Naive thymus-derived CD8-positive, alpha-beta T cell (primary cell): ENCODE measurements at places on chromosomes 5 and 9. TPM values are rescaled to one million over a fixed set of nuclear protein-coding genes. Genes with fewer than 3 reads are reported as not detected.

DNA sequence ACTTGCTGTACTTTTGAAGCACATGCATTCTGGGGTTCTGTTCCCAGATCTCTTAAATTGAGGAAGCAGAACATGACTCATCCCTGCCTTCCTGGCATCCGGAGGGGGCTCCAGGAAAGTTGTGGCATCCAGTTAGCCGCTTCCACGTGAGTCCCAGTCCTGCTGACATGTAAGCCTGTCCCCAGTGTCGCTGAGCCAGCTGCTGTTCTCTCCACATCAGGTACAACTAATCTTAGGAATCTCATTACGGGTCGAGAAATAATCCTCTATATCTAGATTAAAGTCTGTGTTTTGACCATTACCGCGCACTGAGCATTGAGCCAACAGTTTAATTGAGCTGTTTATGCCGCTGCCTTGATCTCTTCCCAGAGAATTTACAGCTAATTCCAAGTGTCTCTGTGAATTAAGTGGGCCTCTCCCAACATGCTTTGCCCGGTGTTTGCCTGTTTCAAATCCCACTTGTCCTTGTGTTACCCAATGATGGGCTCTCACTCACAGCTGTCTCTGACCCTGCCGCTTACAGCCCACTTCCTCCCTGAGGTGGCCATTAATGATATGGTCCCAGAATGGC, 10.5 kb upstream of the SHB start:
- no peak for DNase-seq
- no peak overlapping the region for H3K4me3 ChIP-seq
- H3K4me1 ChIP-seq, result no peaks in the 10 kb centered on the region
- peaks cover 22% of the 10 kb centered on the region for H3K27me3 ChIP-seq
- no peaks in the 10 kb centered on the region for H3K36me3 ChIP-seq

- H3K4me3 ChIP-seq, result no peak overlapping the region
- H3K27me3 ChIP-seq, result peaks cover 39% of the 10 kb centered on the region
- no peak for DNase-seq
- H3K36me3 ChIP-seq, result no peaks in the 10 kb centered on the region
- H3K27ac ChIP-seq, result no peak overlapping the region
Measured at GRCh38 chr5:142221091-142221860, 103.5 kb downstream of the SPRY4 start.

GRCh38 chr9:73715591-73715990, 563.9 kb downstream of the ANXA1 start:
- H3K27me3 ChIP-seq, result no peaks in the 10 kb centered on the region
- H3K4me3 ChIP-seq, result no peak overlapping the region
- H3K27ac ChIP-seq, result no peak overlapping the region
- no peaks in the 10 kb centered on the region for H3K36me3 ChIP-seq
- no peaks in the 10 kb centered on the region for H3K4me1 ChIP-seq

GRCh38 chr9:118455259-118455658, 751.1 kb downstream of the TLR4 start:
- no peaks in the 10 kb centered on the region for H3K27me3 ChIP-seq
- H3K4me3 ChIP-seq, result no peak overlapping the region
- H3K4me1 ChIP-seq, result no peaks in the 10 kb centered on the region
- no peak for DNase-seq
- no peaks in the 10 kb centered on the region for H3K36me3 ChIP-seq
- H3K27ac ChIP-seq, result no peak overlapping the region

DNA sequence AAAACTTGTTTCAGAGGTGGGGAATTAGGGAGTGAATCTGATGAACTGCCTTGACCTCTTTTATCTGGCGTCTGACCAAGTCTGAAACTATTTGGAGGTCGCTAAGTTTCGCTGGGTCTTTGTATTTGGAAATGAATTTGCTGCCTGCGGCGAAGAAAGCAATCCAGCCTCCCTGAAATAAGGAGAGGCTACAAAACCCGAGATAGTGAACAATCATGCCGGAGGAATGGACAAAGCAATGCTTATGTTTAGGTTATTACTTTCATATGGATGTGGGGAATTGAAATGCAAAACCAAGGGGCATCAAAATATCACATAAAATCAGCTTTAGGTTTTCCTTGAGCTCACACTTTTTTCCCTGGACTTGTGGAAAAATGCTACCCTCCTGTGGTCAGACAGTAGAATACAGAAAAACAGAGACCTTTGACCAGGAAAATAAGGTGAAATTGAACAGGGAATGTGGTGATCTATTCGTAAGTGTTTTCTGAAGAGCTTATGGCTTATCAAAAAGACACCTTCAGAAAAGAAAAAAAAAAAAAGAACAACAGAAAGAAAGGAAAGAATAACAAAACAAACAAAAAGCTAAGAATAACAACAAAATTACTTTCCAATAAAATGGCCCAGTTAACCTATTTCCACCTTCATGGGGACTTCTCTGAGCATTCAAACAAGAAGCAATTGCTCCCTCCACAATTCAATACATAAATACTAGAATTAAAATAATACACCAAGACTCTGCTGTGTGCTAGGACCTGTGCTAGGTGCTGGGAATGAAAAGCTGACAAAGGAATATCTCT, 68.6 kb upstream of the DPYSL3 start:
- H3K4me3 ChIP-seq, result no peak overlapping the region
- H3K4me1 ChIP-seq, result no peaks in the 10 kb centered on the region
- peaks cover 5% of the 10 kb centered on the region for H3K36me3 ChIP-seq

DNA sequence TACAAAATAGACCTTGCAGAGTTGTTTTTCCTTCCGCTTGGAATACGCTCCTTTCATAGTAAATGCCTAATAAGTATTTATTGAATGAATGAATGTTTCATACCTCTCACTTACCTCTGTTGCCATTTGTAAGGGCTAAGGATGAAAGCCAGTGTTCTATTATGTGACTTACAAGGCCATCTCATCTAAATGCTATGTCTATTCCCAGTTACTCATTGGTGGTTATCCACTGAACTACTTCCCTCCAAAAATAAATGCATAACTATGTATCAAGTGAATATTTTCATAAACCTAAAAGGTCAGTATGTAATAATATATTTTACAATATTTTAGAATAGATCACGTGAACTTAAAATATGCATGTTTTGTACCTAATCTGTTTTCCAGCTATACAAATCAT, 670.5 kb upstream of the RGMB start:
- H3K27me3 ChIP-seq, result peaks cover 2% of the 10 kb centered on the region
- H3K36me3 ChIP-seq, result no peaks in the 10 kb centered on the region
- no peaks in the 10 kb centered on the region for H3K4me1 ChIP-seq
- no peak overlapping the region for H3K4me3 ChIP-seq
- DNase-seq, result no peak
- H3K27ac ChIP-seq, result no peak overlapping the region

DNA sequence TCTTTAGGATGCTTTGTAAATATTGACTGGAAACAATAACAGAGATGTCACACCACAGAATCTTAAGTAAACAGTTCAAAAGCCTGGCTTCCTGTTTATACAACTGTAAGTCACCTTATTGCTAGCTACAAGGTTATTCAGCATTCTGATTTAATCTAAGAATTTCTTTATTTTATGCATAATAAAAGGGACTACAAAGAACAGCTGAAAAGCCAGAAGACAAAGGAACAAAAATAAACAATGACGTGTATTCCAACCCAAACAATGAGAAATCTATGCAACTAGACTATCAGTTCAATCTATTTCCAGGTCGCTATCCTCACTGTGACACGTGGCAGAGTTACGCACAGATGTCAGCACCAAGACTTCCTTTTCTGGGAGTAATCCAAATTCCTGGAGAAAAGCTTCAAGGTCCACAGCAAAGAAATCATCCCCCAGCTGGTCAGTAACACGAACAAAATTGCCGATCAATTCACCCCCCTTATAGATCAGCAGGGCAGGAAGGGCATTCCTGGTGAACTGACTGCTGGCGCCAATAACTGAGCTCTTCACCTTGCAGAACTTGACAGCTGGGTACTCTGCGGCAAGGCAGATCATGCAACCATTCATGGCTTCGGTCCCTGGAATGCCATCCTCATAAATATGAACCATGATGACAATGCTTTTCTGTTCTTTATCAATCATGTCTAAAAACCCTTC, 8.4 kb downstream of the PDCL start:
- H3K36me3 ChIP-seq, result no peaks in the 10 kb centered on the region
- no peak for DNase-seq
- H3K4me3 ChIP-seq, result no peak overlapping the region
- peaks cover 63% of the 10 kb centered on the region for H3K4me1 ChIP-seq
- H3K27ac ChIP-seq, result peak overlapping the region; percentile 45

- no peaks in the 10 kb centered on the region for H3K27me3 ChIP-seq
- H3K27ac ChIP-seq, result no peak overlapping the region
- H3K36me3 ChIP-seq, result peaks cover 28% of the 10 kb centered on the region
Measured at GRCh38 chr5:64838803-64839202, 70.1 kb downstream of the CWC27 start.

- H3K27me3 ChIP-seq, result peaks cover 4% of the 10 kb centered on the region
- no peaks in the 10 kb centered on the region for H3K4me1 ChIP-seq
- H3K27ac ChIP-seq, result no peak overlapping the region
- no peak for DNase-seq
Measured at GRCh38 chr5:33633699-33634098, 192.9 kb downstream of the TARS1 start.

GRCh38 chr9:99299211-99300102, 77.4 kb downstream of the SEC61B start:
- no peak overlapping the region for H3K27ac ChIP-seq
- no peak overlapping the region for H3K4me3 ChIP-seq
- no peaks in the 10 kb centered on the region for H3K36me3 ChIP-seq
- peaks cover 6% of the 10 kb centered on the region for H3K27me3 ChIP-seq
- no peaks in the 10 kb centered on the region for H3K4me1 ChIP-seq
- no peak for DNase-seq

DNA sequence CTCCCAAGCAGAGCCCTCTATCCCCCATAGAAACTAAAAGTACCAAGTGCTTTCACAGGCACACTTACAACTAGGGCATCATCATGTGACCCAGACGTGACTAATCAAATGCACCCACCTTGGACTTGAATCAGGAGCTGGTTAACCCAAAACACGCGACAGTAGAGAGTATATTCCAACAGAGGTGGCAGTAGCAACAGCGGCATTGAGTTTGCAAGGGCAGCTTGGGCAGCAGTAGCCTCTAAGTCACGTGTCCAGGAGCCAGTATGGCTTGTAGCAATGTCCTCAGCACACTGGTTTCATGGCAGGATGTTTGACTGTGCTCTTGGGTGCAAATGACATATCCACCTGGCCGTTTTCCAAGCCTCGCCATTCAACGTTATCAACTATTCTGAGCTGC, 73.4 kb upstream of the DNAH5 start:
- no peaks in the 10 kb centered on the region for H3K36me3 ChIP-seq
- no peak overlapping the region for H3K4me3 ChIP-seq
- DNase-seq, result no peak
- H3K27ac ChIP-seq, result no peak overlapping the region

The TXNDC8 gene
- polyA plus RNA-seq, result not detected

GRCh38 chr5:180499684-180500083, 5.5 kb downstream of the CNOT6 start:
- H3K27me3 ChIP-seq, result no peaks in the 10 kb centered on the region
- H3K27ac ChIP-seq, result peak overlapping the region; percentile 37
- DNase-seq, result no peak
- peaks cover 4% of the 10 kb centered on the region for H3K36me3 ChIP-seq

The IFNA21 gene
- not detected for polyA plus RNA-seq

GRCh38 chr5:121053055-121053985, 589.2 kb downstream of the PRR16 start:
- H3K4me1 ChIP-seq, result no peaks in the 10 kb centered on the region
- no peak overlapping the region for H3K27ac ChIP-seq
- DNase-seq, result no peak
- peaks cover 1% of the 10 kb centered on the region for H3K27me3 ChIP-seq
- no peak overlapping the region for H3K4me3 ChIP-seq
- no peaks in the 10 kb centered on the region for H3K36me3 ChIP-seq

GRCh38 chr5:113294311-113295110, 140.3 kb downstream of the TSSK1B start:
- H3K27ac ChIP-seq, result peak overlapping the region; percentile 78
- peak; percentile 65 for DNase-seq
- peaks cover 24% of the 10 kb centered on the region for H3K4me1 ChIP-seq

DNA sequence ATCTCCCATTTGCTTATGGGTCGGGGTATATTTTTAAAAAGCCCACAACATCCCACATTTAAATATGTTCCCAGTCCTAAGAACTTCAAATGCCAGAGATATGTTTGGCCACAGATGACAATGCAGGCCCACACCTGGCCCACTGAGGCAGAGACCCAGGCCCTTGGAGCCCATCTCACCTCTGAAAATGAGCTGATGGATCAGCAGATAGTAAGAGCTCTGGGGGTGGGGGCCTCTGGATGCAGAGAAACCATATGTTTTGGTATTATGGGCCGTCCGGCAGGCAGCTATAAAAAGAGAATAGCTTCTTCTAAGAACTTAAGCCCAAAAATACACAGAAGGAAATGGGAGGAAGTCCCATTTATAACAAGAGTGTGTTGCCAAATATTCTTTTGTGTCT, 256.0 kb downstream of the GRIA1 start:
- no peak for DNase-seq
- peaks cover 4% of the 10 kb centered on the region for H3K27me3 ChIP-seq
- no peak overlapping the region for H3K4me3 ChIP-seq
- H3K27ac ChIP-seq, result no peak overlapping the region
- no peaks in the 10 kb centered on the region for H3K36me3 ChIP-seq

- no peaks in the 10 kb centered on the region for H3K36me3 ChIP-seq
- no peaks in the 10 kb centered on the region for H3K4me1 ChIP-seq
- no peak overlapping the region for H3K4me3 ChIP-seq
- H3K27me3 ChIP-seq, result no peaks in the 10 kb centered on the region
- H3K27ac ChIP-seq, result no peak overlapping the region
Measured at GRCh38 chr5:149586708-149587318, 5.5 kb downstream of the ARHGEF37 start.

GRCh38 chr5:59661311-59661710, 232.2 kb downstream of the PDE4D start:
- DNase-seq, result no peak
- H3K4me1 ChIP-seq, result peaks cover 6% of the 10 kb centered on the region
- no peaks in the 10 kb centered on the region for H3K36me3 ChIP-seq
- H3K27me3 ChIP-seq, result no peaks in the 10 kb centered on the region
- no peak overlapping the region for H3K4me3 ChIP-seq
